ENCODE measurements at places on chromosomes 3 and 15.
A peak's percentile ranks its signal among the peaks of the same experiment; 100 is the strongest.

DNA sequence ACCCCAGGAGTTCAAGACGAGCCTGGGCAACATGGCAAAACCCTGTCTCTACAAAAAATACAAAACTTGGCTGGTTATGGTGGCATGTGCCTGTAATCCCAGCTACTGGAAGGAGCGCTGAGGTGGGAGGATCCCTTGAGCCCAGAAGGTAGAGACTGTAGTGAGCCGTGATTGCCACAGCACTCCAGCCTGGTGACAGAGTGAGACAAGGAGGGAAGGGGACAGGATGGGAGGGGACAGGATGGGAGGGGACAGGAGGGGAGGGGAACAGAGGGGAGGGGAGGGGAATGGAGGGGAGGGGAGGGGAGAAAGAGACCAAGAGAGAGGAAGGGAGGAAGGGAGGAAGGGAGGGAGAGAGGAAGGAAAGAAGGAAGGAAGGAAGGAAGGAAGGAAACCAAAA lies 11.0 kb downstream of the COLQ start:
- no peak for DNase-seq

- peak; percentile 92 for DNase-seq
Measured at GRCh38 chr3:112128843-112129727, 4.0 kb downstream of the GCSAM start.

DNA sequence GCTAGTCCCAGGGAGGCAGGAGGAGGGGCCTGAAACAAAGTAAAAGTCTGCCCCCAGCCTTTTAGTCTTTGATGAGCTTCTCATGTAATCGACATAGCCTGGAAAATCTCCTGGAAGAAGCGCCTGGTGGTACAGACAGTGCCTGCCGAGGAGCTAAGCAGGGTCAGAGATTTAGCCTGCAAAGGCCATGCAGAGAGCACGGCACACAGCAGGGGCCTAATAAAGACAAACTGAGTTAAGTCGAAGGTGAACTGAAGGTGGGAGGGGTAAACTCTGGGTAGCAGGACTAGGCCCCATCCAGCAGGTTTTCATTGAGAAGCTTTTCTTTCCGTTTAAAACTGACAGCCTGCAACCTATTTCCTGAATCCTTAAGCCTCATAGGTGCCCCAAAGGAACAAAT lies 115.5 kb upstream of the ABHD17C start:
- no peak for DNase-seq

DNA sequence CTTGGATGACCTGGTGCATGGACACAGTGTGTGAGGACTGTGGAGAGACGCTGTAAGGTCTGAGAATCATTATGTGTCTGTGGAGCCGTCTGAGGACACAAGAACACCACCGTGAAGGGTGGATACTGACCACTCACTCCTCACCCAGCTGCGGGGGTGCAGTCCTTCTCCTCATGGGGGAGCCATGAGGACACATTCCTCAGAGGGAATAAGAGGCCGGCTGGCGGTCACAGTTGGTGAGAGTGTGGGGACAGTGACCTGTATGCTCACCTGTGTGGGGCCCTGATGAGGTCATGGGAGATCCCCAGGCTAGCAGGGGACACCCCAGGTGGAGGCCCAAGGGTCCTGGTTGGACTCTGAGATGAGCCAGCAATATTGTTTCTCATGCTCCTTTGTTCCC lies 2.5 kb upstream of the TRPM1 start:
- no peak for DNase-seq

DNA sequence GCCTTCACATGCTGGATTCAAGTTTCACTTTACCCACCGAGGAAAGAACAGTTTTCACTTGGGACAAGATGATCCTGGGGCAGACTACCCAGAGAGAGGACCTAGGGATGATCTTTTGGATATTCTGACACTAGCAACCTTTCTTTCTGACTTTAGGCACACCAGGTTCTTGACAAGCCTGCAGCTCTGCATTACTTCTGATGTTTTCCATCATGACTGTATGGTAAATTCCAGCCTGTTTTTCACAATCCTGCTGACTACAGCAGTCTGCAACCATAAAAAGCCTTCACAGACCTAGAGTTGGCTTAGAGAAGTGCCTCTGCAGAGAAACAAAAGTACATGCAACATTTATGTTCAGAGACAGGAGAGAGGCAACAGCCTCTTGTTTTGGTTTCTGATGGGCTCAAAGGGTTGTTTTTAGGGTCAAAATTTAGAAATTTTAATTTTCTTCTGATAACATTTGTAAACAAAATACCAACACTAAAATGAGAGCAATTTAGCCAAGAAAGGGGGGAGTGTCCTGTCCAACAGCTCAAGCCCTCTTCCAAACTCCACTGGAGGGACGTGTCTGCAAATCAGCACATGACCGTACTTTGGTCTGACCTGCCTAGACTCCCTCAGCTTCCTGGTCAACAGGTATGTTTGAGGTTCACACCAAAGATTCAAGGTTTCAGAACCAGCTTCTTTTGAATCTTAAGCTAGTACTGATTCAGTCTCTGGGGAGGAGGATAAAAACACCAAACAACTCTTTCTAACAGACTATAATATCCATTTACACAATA lies 799 bp downstream of the ABI3BP start:
- DNase-seq: no peak

DNA sequence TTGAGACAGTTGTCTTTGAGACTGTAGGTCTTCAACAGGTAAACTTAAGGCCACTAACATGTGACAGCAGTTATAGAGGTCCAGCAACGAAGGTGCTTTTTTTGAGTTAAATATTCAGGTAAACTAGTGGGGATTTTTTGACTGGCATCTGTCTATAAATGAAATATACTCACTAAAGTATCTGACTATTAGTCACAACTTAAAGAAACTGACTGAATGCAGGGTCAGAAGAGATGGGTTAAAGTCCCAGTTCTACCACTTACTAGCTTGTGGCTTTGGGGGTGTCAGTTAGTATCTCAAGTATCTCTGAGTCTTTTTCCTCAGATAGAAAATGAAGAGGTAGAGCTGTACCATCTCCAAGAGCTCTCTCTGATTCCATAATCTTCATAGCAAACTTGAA lies 18.0 kb downstream of the MIX23 start:
- DNase-seq: no peak

DNA sequence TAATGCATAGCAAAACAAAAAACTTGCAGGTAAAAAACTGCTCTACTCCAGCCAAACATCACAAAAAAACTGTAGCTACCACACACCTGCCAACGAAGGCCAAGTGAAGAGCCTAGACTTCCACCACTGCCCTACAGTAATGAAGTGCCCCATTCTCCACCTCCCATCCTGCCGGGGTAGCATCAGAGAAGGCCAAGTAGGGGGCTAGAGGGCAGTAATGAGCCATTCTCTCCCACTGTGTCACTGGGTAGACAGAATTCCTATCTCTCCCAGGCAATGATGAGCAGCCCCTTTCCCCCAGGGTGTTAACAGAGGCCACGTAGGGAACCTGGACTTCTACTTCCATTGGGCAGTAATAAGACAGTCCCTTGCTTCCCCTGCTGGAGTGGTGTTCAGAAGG lies 9.5 kb downstream of the SEC22C start:
- no peak for DNase-seq

- peak; percentile 96 for DNase-seq
Measured at GRCh38 chr3:129160891-129161859, at the start of gene ISY1. Gene ISY1 (minus strand): TSS chr3:129161063. CDS start chr3:129160975, 88 bp downstream.

DNA sequence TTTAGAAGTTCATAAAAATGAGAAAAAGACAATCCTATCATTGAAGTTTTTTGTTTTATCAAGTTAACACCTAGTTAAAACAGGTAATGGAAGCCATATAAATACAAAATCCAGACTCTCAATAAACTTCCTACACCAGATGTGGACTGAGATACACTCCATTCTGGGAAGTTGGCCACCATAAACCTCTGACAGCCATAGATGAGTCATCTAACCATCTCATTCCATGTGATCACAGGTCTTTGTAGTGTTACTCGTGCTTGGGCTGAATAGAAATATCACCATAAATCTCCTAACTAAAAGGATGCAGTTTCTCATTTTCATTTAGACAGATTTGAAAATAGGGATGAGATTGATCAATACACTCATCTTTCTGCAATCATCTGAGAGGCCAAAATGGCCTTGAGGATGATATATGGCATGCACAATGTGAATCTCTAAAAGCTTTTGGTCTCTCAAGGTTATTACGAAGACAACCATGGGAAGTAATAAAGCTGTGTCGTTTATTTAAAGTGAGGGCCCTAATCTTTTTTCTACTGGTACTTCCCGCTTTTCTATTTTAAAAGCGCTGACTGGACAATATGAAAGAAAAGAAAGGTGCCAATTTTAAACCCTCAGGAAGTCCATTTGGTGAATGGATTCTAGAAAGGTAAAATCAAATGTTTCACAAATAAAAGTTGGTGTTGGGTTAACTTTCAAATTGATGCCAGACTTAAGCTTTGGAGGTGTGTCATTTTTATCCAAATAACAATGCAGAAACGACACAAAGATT lies 155.5 kb downstream of the POLR2M start:
- DNase-seq: no peak

GRCh38 chr3:184117636-184118035 lies 17.5 kb upstream of the EIF2B5 start:
- no peak for DNase-seq

DNA sequence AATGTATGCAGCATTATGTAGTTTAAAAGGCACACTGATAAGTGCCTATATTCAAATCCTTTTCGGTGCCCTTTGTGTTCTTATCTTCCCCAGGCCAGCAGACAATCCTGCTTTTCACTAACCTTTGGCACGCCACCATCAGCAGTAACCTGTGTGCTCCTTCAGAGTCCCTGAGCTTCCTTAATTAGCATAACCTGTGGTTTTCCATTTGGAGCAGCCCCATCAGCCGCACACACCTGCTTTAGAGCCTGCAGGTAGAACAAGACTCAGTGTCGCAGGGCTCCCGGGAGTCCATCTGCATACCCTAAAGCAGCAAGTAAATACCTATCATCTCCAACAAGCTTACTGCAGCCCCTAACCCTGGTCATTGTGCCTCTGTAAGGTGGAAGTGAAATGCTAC lies 755.1 kb downstream of the ROBO2 start:
- DNase-seq: no peak

GRCh38 chr3:100875239-100875638 lies 118.0 kb downstream of the ABI3BP start:
- no peak for DNase-seq

- no peak for DNase-seq
Measured at GRCh38 chr3:100560426-100560825, 49.0 kb upstream of the ADGRG7 start.

DNA sequence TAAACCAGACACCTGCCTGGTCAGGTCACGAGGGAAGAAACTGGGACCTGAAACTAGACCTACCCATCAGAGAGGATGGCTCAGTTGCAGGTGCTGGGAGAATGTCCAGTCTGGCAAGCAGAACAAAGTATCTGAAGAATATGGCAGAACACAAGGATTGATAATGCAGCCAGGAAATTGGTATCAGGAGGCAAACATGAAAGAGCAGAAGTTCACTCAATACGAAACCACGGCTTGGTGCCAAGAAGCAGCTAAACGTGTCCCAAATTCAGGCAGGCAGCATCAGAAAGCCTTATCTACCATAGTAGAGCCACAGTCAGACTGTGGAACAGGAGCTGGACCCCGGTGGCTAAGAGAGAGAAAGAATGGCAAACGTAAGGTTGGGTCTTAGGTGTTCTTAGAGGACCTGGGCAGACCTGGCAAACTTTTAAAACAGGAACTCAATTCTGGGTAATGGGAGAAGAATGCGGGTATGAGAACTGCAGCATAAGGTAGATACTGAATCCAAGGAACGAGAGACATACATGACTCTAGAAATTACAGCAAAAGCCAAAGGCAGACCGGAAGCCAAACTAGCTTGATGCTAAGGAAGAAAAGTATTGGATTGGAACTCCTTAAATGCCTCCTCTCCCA lies 169.0 kb upstream of the NECTIN3 start:
- DNase-seq: no peak

GRCh38 chr3:430186-430585 lies 233.6 kb downstream of the CHL1 start:
- DNase-seq: no peak

GRCh38 chr15:31083370-31083780 lies 18.1 kb downstream of the TRPM1 start:
- DNase-seq: peak; percentile 60
